BE2C (cell line): ENCODE measurements at places on chromosomes 6 and 20.

GRCh38 chr6:157825243-157825904 lies 2.3 kb downstream of the SNX9 start:
- DNase-seq, result no peak

DNA sequence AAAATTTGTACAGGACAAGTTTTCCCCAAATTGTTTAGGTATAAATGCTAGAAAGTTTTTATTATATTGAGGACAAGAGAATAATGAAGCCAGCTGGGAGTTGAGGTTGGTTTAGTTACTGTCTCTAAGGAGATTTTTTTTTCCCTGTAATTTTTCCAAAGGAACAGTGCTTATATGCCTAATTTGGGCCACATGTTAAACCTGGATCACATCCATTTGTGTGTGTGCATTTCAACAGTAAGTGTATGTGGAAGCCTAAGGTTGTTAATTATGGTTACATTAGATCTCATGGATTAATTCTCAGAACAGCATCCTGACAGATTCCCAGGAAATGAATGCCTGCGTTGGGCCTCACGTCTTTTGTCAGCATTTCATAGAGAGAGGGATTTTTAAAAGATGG lies 4.5 kb downstream of the IGF2R start:
- no peak for DNase-seq

GRCh38 chr20:36941401-36941835 lies 10.1 kb downstream of the SAMHD1 start:
- peak; percentile 19 for DNase-seq

GRCh38 chr6:41503827-41504465 lies 42.2 kb upstream of the FOXP4 start:
- no peak for DNase-seq

DNA sequence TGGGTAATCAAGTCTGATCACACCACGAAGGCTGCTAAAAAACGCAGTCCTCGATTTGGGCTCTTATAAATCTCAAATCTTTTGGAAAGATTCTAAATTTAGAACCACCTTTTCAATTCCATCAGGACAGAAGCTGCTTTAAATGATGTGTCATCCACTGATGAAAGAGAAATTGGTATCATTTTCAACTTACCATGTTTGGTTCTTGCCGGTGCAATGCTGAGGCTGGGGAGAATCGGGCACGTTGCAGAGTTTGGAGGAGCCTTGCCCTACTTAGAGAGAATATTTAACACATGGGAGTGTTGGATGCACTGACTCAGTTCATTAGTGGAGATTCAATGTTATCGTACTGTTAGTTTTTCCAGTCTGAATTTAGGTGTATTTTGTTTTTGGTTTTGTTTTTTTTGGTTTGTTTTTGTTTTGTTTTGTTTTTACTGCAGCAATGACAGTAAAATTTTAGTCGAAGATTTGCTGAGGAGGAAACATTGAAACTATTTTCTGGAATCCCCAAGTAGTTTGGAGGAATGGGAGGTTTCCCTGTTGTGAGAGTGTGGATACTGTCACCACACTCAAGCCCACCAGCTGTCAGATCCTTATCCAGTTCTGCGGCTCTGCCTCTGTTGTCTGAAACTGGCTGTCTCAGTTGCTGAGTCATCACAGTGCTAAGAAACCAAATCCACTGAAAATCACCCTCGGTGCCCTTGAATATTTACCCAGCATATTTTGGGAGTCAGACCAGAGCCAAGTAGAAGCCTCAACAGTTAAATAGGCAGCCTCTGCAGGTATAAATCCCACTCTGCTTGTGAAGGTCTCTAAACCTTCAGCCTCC lies 497.0 kb downstream of the BTBD3 start:
- peak; percentile 65 for DNase-seq

GRCh38 chr20:63114693-63115311 lies 101.1 kb downstream of the YTHDF1 start:
- DNase-seq, result no peak

- DNase-seq, result peak; percentile 26
Observed at GRCh38 chr20:43994486-43995100, 79.9 kb downstream of the TOX2 start.

- DNase-seq, result peak; percentile 53
Observed at GRCh38 chr6:163565140-163565539, 150.6 kb downstream of the QKI start.
